Kidney epithelial cell (primary cell): ENCODE measurements at places on chromosomes 12 and 14.

- DNase-seq = no peak
These were observed 20.8 kb upstream of the AMN start for GRCh38 chr14:102901633-102902032.

DNA sequence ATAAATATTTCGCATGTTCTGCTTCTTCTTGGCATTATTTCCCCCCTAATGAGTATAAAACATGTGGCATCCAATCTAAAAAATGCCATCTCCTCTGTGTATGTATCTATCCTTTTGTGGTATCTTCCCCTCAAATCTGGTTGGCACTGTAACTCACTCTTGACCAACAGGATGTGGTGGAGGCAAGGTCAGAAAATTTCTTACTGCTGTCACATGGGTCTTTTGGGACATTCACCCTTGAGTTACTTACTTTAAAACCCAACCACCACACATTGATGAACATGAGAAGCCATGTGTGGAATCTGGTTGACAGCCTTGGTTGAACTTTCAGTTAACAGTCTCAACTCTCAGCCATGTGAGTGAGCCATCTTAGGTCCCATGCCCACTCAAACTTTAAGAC, 516.9 kb downstream of the SLC16A7 start:
- DNase-seq = no peak

- DNase-seq = no peak
These were observed 36.6 kb downstream of the SENP1 start for GRCh38 chr12:48069241-48069640.

- DNase-seq = peak; percentile 37
These were observed 285.9 kb downstream of the BMP4 start for GRCh38 chr14:53670701-53671100.

- DNase-seq = no peak
These were observed 47.3 kb upstream of the SRP54 start for GRCh38 chr14:34935488-34935887.
